ENCODE measurements at places on chromosomes 13 and 19. TPM values are rescaled to one million over a fixed set of nuclear protein-coding genes. Genes with fewer than 3 reads are reported as not detected.

DNA sequence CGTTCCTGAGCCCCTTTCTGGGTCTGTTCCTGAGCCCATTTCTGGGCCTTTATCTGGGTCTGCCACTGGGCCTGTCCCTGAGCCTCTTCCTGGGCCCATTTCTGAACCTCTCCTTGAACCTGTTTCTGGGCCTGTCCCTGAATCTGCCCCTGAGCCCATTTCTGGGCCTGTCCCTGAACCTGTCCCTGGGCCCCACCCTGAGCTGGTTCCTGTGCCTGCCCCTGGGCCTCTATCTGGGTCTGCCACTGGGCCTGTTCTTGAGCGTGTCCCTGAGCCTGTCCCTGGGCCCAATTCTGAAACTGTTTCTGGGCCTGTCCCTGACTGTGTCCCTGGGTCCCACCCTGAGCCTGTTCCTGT lies 40.4 kb upstream of the GRTP1 start:
- DNase-seq, result no peak

GRCh38 chr19:15508035-15508710 lies at the start of gene CYP4F22:
CYP4F22 (plus strand) TSS chr19:15508525; CDS start chr19:15525337, 16,812 bp downstream.
- peak; percentile 63 for DNase-seq

DNA sequence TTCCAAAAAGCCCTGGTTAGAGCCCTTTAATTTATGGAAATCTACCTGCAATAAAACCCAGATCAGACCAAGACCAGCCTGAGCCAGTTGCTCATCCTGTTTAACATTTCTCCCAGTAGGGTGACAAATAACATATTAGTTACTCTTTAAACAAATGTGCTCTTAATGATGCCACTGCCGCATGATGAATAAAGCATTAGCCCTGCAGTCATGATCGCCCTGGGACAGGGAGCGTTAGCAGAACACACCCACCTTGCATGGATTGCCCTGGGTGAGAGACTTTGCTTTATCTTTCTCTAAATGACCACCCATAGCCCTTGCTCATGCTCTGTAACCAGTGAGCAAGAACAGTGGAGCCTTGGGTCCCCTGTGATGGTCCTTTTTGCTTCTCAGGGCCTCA lies 362.4 kb downstream of the ENOX1 start:
- DNase-seq, result no peak

DNA sequence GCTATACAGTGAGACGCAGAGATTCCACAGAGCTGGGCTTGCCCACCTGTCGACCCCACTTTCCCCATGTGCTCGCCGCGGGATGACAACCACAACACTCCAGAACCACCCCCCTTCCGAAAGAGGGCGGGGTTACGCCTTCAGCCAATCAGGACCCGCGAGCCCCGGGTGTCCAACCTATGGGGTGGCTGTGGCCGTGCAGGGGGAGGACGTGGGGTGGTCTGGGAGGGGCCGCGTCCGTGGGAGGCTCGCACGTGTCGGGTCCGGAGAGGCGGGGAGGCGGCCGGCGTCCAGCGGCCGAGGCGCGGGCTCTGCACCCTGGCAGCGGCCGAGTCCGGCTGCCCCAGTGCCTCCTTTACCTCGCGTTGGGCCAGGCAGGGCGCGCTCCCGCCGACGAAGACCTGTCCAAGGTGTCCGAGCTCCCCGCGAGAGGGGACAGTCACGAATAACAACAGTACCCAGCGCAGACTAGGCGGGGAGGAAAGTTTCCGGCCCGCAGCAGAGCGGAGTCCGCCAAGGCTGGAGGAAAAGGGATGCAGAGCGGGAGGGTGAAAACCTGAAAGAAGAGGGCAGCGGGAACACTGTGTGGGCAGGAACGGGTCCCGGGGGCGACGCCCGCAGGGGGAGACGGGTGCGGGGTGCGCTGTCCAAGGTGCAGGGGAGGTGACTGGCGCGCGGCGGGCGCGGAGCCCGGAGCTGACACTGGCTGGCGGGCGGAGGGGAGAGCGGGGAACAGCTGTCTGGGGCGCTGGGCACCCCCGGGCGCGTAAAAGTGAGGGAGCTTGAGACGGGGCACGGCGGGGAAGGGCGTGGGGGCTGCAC lies 911 bp downstream of the ENOX1 start:
- no peak for DNase-seq

- DNase-seq, result no peak
Observed at GRCh38 chr19:19537075-19538048, 703 bp upstream of the CILP2 start.

GRCh38 chr19:7292352-7292949 lies 1.8 kb downstream of the INSR start:
- no peak for DNase-seq

DNA sequence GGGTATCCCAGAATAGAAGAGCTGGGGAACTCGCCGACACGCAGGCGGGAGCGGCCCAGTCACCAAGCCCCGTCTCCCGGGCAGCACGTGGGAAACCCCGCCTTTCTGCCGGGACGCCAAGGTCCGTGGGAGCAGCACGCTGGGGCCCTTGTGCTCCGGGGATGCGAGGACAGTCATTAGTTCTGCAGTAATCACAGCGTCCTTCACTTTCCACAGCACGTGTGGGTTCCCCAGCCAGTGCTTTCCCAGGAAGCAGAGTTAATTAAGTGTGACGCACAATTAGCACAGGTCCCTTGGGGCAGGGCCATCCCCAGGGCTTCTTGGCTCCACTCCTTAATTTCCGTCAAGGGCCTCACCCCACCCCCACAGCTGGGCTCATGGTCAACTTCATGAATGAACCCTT lies 64.3 kb upstream of the C13orf46 start:
- DNase-seq, result no peak

- no peak for DNase-seq
Observed at GRCh38 chr19:55687281-55688201, 12.5 kb downstream of the EPN1 start.

DNA sequence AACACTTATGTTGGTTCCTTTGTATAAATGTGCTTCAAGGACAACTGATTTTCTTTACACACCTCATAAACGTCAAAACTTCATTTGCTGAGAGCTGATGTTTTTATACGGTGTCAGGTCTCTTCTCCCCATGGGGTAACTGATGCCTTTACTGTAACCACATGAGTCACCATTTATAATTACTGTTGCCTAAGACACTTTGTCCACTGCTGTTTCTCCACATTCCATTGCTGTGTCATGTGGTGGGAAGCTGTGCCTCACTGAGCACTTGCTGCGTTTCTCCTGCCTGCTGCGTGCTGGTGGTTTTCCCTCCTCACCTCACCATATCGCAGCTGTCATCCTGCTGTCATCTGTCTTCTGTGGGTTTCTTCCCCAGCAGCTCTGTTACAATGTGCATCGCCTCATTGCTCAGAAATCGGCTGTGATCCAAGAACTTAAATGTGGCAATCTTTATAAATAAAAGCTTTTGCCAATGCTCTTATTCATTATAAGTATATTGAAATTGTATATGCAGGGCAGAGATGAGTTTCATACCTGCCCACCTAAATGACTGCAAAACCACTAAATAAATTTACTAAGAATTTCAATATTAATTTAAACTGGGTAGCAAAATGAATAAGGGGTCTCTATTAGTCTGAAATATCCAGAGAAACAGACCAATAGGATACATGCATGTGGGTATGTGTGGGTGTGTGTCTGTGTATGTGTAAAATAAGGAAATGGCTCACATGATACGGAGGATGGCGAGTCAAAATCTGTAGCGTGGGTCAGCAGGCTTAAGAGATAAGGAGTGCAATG lies 547.0 kb upstream of the SLITRK5 start:
- DNase-seq, result peak; percentile 58

DNA sequence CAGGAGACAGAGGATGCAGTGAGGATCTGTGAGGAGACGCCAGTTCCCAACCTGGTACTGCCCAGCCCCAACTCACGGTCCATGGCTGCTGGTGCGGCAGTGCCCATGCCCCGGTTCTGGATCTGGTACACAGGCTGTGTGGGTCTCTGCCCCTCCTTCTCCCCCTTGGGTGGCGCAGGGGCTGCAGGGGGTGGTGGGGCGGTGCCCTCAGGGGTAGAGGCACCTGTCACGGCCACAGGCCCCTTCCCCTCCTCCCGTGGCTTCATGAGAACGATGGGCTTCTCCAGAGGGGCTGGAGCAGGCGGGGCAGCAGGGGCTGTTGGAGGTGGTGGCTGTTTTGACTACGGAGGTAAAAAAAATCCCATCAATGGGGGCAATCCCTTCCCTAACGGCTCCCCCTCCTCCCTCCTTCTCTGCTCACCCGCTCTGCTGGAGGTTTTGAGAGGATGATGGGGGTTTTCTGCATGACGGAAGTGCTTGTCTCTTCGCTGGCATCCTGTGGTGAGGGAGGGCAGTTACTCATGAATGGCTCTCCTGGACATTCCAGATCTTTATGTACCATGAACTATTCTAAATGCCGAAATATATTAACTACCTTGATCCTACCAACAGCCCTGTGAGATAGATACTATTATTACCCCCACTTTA lies 7.1 kb downstream of the SMG9 start:
- DNase-seq, result no peak

GRCh38 chr19:58319241-58319640 lies 7.6 kb upstream of the ZSCAN22 start:
- DNase-seq, result no peak

- no peak for DNase-seq
Observed at GRCh38 chr13:107209824-107210722, 642.1 kb upstream of the ARGLU1 start.

GRCh38 chr13:58655086-58655485 lies 1023.5 kb downstream of the PCDH17 start:
- no peak for DNase-seq

GRCh38 chr19:17762505-17763229 lies 11.4 kb downstream of the FCHO1 start:
- DNase-seq, result no peak

- peak; percentile 64 for DNase-seq
Observed at GRCh38 chr13:48126944-48127830, 32.3 kb upstream of the MED4 start.

DNA sequence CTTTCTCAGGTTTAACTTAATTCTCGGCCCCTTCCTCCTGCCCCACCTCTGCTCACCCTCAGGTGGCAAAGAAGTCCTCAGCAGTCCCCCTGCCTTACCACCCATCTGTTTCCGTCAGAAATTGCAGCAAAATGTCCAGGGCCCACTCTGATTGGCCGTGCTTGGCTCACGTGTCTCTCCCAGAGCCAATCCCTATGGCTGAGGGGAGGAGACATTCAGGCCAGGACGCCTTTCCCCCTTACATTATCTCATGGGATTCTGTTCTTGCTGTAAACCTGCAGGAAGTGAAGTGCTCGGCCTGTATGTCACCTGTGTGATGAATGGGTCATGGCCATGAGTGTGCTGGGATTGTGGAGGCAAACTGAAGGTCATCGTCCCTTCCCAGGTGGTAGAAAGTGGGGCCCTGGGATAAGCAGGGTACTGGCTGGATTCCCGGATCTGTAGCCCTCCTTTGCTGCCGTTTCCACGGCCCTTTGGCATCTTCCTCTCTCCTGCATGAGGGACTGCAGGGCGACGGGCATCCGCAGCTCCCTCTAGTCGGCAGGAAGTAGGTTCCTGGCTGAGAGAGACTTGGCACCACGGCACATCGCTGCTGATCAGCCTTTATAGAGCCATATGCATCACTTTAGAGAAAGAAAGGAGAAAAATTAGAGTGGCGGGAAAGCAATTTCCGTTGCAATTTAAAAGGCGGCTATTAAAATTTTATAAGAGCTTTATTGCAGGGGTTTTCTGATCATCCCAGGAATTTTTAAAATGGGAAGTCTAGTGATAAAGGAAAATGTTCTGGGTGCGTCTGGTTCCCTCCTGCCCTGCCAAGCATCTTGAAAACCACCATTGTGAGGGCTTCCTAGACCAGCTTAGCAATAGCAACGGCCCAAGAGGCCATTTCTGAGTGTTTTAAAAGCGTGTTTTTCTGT lies 118.2 kb downstream of the SIPA1L3 start:
- DNase-seq, result no peak

DNA sequence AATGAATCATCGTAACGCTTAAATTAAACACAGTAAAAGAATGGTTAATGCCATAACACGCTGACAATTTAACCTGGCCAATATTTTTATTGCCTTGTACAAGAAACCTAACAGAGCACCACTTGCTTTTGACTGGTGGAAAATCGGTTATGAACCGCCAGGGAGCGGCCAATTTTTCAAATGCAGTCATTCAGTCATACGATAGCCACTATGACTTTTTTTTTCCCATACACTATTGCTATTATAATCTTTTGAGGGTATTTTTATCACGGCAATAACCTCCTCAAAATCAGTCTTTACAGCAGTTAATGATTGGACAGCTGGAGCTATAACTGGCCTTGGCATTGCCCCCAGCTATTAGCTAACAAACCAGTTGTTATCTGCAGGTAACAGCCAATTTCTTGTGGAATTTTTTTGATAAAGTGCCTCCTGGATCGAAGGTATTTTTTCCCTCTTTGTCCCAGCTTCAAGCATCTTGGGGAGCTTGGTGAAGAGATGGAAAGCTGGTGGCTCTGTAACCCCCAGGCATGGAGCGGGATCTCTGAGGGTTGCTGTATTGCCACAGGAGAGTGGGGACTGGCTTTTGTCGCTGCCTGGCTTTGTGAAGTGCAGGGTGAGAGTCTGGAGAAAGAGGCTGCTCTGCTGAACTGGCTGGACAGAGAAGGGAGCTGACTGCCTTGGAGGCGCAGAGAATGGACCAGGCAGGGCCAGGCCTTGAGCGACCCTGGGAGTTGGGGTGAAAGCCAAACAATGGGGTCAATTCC lies 198.4 kb upstream of the ZNF536 start:
- DNase-seq, result no peak

DNA sequence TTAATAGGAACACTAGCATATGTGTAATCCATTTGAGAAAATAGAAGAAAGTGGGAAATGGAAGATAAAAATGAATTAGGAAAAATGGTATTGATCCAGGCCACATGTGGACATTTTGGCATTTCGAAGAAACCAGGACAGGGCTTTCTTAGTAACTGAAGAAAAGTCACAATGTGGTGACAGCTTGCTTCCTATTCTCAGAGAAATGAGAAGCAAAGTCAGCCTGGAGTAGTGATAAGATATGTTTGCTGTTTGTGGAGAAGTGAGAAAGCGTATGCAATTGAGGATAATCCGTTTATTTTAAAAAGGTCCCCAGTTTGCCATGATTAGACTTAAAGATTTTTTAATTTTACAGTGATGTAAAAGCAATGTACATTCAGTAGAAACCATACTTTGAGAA lies 127.9 kb downstream of the SLITRK6 start:
- no peak for DNase-seq

GRCh38 chr19:1848399-1849131 lies at the start of gene REXO1:
REXO1 (minus strand) TSS chr19:1848483; CDS start chr19:1848358, 125 bp downstream.
- DNase-seq, result peak; percentile 95

The COX7A1 gene
- total RNA-seq, result not detected

The LILRA1 gene
- total RNA-seq, result not detected

The SHD gene
- not detected for total RNA-seq

The SIGLEC12 gene
- total RNA-seq, result 0.70 TPM

The KBTBD7 gene
- total RNA-seq, result 5.3 TPM

The SCGB2B2 gene
- 0.81 TPM for total RNA-seq

Measured in natural killer cell treated with Interleukin-12 subunit alpha and Interleukin-12 subunit beta and Interleukin-15 and Interleukin-18, amount 100 ng/mL, for 72 hours (primary cell).